ENCODE measurements at places on chromosomes 5 and 9.

- no peak for DNase-seq
Observed at GRCh38 chr9:130372057-130372456, 72.7 kb upstream of the ASS1 start.

- DNase-seq: no peak
Observed at GRCh38 chr5:179288101-179288808, 57.0 kb downstream of the ADAMTS2 start.

DNA sequence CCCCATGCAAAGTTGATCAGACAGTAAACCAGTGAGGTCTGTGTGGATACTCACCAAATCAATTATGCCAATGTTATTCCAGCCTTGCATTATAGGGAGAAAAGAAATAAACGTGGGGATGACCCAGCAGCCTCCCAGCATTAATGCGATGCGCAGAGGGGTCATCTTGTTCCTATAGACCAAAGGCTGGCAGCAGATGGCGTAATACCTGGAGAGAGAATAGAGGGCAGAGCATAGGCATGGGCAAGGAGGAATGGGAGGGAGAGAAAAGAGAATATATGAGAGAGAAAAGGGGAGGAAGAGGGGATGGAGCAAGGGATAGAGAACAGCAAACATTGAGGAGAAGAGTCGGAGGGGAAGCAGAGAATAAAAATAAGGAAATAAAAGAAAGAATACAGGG lies 131.2 kb downstream of the HTR4 start:
- no peak for DNase-seq

DNA sequence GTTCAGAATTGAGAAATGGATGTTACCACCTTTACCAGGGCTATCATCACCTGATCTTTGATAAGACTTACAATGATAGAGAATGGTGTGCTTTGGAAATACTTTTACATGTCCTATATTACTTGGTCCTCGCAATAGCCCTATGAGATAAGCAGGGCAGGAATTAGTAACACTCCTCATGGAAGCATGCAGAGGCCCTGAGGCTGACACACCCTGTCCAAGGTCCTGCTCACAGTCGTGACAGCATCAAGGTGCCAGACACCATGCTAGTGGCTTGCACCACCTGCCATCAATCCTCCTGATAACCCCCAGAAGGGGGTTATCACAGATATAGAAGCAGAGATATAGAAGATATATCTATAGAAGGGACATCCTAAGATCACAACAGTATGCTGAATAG lies 216.8 kb upstream of the TBC1D2 start:
- DNase-seq: no peak

DNA sequence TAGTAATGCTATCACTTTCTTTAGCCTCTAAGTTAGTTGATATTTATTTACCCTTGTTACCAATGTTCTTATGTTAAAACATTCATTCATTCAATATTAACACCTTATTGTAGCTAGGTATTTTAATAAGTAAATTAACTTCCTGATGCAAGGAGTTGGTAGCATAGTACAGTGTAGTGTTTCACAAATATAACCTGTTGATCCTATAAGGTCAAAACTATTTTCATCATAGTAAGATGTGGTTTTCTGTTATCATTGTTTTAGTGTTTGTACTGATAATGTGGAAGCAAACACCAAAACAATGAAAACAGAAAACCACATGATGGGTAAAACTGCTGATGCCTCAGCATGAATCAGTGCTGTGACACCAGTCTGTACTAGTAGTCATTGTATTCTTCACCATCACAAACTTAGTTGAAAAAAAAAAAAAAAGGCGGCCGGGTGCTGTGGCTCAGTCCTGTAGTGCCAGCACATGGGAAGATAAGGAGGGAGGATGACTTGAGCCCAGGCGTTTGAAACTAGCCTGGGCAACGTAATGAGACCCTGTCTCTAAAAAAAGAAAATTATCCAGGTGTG lies 36.5 kb downstream of the ZCCHC7 start:
- no peak for DNase-seq

DNA sequence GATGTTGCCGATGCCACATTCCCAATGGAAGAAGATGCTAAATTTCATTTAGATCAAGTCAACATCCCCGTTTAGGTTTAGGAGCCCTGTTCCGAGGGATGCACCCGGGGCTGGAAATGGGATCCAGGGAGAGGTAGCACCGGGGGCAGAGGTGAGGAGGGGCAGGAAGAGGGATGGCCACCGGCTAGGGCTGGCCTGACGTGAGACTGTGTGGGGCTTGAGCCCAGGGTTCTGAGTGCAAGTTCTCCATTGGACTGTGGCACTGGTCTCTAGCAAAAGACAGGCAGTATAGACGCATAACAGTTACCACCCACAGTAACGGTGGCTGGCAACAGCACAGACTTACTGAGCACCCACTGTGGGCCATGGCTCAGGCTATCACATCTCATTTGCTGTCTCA lies 209.0 kb upstream of the MVB12B start:
- no peak for DNase-seq

DNA sequence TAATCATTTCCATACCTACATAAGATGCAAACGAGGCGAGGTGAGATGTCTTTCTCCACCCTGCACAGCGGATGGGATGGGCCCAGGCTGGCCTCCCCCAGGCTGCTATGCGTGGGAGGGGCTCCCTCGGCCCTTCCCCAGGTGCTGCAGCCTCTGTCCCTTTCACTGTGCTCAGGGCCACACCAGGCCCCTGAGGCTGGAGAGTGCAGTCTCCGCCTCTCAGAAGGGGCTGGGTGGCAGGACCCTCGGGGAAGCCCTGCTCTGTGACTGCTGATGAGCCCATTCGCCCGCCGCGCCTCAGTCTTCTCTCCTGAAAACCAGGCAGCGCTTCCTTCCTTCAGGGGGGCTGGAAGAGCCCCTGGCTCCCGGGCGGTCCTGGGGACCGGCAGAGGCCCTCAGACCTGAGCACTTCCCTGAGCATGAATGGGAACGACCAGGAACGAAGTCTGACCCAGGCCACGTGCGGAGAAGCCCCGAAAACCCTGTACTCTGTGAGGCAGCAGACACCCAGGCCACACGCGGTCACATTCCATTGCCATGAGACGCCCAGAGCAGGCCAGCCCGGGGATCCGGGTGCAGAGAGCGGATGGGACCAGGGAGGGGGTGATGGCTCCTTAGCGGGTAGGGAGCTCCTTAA lies 21.9 kb upstream of the NOTCH1 start:
- no peak for DNase-seq

GRCh38 chr5:56585999-56586691 lies 229.2 kb upstream of the MAP3K1 start:
- DNase-seq: no peak

- no peak for DNase-seq
Observed at GRCh38 chr5:39648085-39648847, 223.5 kb upstream of the DAB2 start.

- no peak for DNase-seq
Observed at GRCh38 chr9:76690246-76690972, 73.8 kb upstream of the PCA3 start.

- DNase-seq: no peak
Observed at GRCh38 chr5:2996248-2996647, 244.8 kb upstream of the IRX2 start.

DNA sequence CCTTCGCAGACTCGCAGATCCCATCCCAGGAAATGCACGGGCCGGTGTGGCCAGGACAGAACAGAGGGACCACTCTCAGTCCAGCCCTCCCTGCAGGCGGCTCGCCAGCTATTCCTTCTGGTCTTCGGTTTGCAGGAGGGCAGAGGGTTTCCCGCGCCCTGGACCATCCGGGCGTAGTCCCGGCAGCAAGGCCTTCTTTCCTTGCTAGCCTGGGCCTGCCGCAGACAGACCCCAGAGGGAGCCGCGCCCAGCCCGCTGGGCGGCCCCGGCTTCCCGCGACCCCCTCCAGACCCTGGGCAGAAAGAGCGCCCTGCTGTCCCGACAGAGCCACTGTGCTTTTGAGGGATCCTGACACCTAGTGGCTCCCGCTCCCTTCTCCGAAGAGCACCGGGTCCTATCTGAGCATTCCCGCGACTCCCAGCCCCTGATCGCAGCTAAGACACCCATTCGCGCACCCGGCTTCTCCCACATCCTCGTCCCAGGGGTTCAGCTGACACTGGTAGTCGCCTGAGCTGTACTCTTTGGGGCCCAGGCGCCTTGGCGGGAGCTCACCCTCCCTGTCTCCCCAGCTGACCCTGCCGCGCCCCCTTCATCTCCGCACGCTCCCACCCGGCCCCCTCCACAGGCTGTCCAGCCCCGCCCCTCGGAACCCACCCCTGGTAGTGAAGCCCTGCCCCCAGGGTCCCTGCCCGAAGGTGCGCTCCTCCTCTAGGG lies 1.1 kb downstream of the CFAP90 start:
- peak; percentile 4 for DNase-seq

DNA sequence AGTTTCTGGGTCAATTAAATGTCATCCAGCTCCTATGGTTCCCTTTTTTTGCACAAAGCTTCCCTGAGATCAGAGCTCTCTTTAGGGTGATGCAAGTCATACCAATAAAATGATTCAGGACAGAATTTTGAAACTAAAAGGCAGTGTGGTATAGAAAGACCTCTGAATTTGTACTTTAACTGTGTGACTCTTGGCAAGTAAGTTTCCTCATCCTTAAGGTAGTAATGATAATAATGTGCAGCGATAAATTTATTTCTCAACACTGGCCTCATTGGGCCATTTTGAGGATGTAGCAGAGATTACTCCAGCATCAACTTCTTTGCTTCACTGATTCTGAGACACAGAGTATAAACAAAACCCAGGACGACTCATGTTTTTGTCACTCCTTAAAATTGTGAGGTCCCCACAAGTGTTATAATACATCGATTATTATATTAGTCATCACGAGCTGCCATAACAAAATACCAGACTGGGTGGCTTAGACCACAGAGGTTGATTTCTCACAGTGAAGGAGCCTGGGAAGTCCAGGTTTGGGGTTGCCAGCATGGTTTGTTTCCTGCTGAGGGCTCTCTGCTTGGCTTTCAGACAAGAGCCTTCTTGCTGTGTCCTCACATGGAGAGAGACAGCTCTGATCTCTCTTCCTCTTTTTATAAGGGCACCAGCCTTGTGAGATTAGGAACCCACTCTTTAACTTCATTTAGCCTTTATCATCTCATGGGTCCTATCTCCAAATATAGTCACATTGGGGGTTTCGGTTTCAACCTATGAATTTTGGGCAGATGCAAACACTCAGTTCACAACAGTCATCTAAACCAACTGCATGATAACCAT lies 293.0 kb downstream of the ZNF608 start:
- peak; percentile 59 for DNase-seq

DNA sequence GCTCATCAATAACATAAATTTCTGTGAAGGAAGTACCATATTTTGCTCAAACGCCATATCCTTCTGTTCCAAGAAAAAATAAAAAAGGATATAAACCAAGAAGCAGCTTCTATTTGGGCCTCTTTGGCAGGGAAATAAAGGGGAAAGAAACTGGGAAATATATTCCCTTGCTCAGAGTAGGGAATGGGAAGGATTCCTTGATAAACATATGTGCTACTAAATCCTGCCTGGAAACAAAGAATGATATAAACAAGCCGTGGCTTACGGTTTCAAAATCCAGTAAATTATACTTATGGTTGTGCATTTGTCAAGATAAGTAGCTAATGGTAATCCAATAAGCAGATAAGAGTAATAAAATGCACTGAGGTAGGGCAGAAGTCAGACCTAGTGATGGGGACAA lies 481.6 kb downstream of the NTRK2 start:
- no peak for DNase-seq

- no peak for DNase-seq
Observed at GRCh38 chr9:570187-570586, 271.3 kb upstream of the DMRT1 start.

DNA sequence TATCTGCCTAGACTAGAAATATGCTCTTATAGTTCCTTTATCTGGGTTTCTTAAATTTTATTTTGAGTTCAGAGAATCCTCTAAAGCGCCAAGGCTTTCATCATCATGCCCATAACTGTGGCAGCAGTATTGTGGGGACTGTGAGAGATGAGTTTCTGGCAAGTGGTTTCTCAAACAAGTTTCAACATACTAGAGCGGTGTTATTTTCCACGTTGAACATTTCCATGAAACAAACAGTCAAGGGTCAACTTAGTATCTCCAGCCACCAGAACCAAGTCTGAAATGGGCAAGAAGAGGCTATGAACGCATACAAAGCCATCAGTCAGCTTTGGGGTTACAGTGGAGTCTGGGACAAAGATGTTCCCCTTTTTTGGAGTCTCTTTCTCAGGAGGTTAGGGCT lies 40.3 kb downstream of the SERINC5 start:
- no peak for DNase-seq

- DNase-seq: no peak
Observed at GRCh38 chr9:90684106-90684505, 41.5 kb upstream of the DIRAS2 start.

DNA sequence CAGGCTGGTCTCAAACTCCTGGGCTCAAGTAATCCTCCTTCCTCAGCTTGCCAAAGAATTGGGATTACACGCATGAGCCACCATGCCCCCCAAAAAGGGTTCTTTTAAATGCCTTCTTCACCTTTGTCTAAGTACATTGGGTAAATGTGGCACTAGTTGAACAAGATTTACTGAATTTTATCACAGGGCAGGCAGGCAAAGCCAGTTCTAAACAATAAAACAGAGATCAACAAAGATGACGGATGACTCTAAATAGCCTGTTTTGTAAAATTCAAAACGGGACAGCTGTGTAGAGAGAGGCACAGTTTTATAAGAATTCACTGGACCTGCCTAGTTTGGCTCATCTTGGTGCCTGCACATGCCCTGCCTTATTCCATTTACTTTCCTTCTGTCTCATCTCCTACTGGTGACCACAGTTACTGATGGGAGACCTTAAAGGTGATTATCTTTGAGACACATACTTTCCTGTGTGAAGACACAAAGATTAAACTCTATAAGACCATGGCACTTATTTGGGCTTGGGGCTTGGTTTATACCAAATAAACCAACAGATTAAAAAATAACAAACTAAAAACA lies 149.6 kb upstream of the DMRT1 start:
- DNase-seq: no peak

GRCh38 chr9:96129747-96130146 lies 172.2 kb downstream of the HSD17B3 start:
- DNase-seq: no peak

DNA sequence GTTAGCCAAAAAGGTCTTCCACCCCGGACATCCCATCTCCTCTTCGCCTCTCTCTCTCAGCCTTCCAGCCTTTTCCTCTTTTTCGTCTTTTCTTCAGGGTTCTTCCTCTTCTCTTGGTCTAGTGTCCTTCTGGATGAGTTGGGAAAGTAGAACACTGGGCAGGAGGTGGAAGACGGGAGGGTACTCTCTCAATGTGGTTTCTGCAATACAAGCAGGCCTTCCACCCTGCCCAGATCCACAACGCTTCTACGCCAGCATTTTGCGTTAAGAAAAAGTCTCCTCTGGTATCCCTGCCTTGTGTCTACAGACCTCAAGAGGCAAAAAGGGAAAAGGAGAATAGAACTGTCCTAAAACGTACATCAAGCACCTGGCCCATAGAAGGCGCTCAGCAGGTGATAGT lies 587.8 kb downstream of the BNC2 start:
- no peak for DNase-seq
